BJ (cell line): ENCODE measurements at places on chromosomes 5 and 9. TPM values are rescaled to one million over a fixed set of nuclear protein-coding genes. Genes with fewer than 3 reads are reported as not detected.

DNA sequence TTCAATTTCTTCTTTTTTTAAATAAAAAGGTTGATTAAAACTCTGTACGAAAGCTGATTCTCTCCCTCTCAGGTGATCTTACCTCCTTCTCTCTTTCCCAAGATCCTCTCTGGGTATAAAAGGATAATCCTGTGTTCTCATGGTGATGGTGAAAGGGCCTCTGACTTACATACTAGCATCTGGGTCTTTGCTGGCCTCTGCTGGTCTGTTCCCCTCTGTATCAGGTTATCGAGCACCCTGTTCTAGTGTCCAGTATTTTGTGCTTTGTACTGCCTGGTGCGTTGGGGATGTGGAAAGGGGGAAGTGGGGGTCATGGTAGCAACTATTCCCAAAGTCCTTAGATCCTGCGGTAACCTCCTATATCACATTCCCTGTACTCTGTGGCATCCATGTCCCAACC, 328.9 kb downstream of the NR2F1-AS1 start:
- no peak for DNase-seq

DNA sequence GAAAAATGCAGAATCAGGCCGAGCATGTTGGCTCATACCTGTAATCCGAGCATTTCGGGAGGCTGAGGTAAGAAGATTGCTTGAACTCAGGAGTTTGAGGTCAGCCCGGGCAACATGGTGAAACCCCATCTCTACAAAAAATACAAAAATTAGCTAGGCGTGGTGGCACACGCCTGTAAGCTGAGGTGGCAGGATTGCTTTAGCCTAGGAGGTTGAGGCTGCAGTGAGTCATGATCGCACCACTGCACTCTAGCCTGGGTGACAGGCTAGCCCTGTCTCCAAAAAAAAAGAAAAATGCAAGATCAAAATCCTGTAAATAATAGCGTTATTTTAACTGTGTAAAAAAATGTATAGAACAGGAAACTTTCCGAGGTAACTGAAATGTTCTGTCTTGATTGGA, 39.4 kb downstream of the RNF44 start:
- DNase-seq, result no peak

DNA sequence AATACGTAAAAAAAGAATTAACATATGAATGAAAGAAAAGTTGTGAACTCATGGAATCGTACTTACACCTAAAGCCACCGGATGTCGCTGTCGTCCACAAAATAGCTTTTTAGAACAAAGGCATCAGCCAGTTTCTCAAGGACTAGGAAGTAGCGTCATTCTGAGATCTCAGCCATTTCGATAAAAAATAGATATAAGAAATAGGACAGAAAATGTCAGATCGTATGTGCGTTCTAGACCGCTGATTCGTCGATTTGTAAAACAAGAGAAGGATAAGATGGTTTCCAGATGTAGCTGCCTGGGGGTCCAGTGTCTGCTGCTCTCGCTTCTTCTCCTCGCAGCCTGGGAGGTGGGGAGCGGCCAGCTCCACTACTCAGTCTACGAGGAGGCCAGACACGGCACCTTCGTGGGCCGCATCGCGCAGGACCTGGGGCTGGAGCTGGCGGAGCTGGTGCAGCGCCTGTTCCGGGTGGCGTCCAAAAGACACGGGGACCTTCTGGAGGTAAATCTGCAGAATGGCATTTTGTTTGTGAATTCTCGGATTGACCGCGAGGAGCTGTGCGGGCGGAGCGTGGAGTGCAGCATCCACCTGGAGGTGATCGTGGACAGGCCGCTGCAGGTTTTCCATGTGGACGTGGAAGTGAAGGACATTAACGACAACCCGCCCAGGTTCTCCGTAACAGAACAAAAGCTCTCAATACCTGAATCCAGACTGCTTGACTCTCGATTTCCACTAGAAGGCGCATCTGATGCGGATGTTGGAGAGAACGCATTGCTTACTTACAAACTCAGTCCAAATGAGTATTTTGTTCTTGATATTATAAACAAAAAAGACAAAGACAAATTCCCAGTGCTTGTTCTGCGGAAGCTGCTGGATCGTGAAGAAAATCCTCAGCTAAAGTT, at the start of gene PCDHA10:
Gene PCDHA10, plus strand, starts transcription at position 126 of the 903 bp plus-strand sequence. Its CDS starts 152 bp downstream, at position 278.
- no peak for DNase-seq

DNA sequence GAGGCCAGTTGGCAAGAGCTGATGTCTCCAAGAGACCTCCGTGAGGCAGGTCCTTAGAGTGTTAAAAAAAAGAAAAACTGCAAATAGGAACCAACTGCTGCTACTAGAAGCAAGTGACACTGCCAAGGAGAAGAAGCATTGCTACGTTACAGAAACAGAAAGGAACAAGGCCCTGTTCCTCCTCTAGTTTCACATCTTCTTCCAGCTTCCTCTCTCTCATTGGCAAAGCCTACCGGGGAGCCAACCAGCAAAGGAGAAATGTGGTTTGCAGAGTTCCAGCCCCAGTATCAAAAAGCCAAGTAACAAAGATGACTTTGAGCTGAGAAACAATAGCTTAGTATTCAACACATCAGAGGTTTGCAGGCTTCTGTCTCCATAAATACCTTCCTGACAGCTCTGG, 145.9 kb downstream of the PRELID2 start:
- no peak for DNase-seq

DNA sequence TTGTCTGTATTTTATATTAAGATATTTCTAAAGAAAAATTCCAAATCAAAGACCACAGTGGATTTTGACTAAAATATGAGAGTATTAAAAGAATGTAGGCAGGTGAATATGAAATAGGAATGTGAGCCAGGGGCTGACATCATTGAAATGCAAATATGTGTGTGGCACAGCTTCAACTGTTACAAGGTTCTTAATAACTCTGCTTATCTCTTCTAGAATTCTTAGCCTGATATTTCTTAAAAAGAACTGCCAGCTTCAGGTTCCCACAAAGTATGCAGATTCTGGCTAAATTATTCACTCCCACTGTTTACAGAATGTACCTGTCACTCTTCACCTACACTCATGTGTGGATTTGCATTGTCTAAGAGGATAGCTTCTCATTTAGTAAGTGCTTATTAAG, 274.4 kb downstream of the DIRAS2 start:
- DNase-seq, result no peak

Gene SPATA31E1
- not detected in 2 replicates for polyA plus RNA-seq

GRCh38 chr5:91092859-91093783, 290.0 kb downstream of the ARRDC3 start:
- DNase-seq, result no peak

DNA sequence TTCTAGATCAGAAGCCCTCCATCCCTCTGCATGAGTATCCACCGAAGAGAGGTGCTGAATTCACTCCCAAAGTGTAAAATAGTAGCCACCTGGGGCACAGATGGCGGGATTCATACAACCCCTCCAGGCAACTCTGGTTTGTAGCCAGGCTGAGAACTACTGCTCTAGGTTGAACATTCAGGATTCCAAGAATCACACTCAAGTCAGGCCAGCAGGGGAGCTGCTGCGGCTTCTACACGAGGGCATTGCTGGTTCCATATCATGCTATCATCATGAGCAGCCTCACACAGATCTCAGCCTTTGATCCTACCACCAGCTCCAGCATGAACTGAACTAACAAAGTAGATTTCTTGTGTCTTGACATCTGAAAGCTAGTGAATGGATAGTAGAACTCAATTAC, 367.9 kb downstream of the DIRAS2 start:
- DNase-seq, result no peak

- no peak for DNase-seq
These were observed 1.3 kb downstream of the RASA1 start for GRCh38 chr5:87268970-87269377.

Gene NPR3
- polyA plus RNA-seq, result 8.1 and 9.6 TPM in 2 replicates

- no peak for DNase-seq
These were observed 59.4 kb upstream of the SIMC1 start for GRCh38 chr5:176178789-176179188.

DNA sequence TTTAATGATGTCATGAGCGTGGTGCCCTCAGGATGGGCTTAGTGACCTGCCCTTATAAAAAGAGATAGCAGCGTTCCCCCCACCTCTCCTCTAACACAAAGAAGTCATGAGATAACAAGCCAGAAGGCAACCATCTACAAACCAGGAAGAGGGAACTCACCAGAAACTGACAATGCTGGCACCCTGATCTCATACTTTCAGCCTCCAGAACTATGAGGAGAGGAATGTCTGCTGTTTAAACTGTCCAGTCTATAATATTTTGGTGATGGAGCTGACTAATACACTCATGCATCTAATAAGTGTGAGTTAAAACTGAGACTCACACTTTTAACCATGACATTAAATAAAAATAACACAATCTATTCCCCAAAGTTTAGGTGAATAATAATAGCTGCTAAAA, 156.1 kb upstream of the SPEF2 start:
- no peak for DNase-seq

GRCh38 chr5:110896901-110897300, 158.1 kb downstream of the SLC25A46 start:
- no peak for DNase-seq

DNA sequence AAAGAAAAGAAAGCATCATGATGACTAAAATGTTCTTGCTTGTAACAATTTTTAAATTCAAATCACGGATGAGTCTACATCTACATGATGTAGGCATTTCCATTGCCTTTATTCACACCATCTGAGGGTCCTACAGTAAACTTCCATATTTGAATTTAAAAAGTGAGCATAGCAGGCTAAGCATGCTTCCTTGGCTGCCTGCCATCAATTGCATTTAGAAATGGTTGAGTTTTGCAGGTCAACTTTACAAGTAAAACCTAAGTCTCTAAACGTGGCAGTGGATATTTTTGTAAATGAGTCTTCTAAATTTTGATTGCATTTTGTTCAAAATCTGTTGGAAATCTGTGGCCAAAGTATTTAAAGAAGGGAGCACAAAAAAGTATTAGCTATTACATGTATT, 136.5 kb upstream of the PTCH1 start:
- no peak for DNase-seq

Gene SMIM33
- polyA plus RNA-seq, result not detected in 2 replicates

DNA sequence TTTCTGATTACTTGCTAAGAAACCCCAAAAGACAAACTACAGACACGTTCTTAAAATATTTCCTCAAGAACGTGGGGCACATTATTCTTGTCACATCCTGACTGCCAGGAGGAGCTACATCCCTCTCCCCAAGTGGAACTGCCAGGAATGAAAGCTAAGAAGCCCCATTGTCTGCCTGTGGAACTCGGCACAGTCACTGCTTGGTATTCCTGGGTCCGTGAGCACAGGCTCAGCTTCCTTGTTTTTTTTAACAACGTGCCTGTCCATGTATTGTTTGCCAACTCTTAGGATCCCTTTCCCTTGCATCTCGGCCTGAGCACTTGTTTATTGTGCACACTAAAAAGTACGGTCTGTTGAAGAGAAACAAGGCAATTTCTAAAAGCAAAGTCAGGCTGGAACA, 47.0 kb upstream of the SELENOP start:
- no peak for DNase-seq

- DNase-seq, result no peak
These were observed 63.9 kb downstream of the C9orf152 start for GRCh38 chr9:110143950-110144545.

DNA sequence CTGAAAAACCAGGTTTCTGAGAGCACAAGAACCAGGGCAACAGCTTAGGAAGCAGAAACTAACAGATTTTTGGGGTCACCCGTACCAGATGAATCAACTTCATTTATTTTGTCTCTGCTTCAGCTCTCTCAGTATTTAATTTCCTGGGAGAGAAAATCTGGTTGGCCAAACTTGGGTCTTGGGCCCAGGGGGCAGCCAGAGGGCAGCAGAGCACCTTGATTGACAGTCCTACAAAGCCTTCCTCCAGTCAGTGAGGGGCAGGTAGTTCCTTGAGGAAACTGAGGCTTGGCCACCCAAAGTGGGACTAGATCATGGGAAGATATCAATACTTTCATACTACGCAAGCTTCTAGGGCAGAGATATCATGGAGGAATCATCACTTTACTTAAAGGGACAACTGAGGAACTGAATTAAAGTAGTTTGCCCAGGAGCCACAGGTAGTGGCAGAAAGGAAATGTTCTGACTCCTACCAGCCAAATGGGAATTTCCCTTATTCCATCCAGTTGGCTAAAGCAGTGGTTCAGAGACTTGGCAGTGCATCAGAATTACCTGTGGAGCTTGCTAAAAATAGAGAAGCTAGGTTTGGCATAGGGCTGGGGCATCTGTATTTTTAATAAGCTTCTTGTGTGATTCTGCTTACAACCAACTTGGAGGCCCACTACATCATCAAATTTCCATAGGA, 21.5 kb upstream of the ARHGAP26 start:
- no peak for DNase-seq

DNA sequence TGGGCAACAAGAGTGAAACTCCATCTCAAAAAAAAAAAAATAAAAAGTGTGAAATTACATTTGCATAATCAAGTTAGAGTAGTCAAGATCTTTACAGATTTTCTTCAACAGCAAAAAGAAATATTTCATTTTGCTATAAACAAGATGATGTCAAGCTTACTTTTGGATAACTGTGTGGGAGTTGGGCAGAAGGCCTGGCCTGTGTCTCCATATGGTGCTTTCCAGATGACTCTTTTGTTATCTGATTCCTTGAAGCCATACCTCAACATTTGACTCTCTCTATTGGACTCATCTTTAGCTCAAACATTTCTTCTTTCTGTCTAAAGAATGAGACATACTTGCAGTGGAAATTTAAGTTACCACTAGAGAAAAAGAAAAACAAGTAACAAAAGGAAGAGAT, 246.8 kb downstream of the MSX2 start:
- DNase-seq, result no peak

- DNase-seq, result no peak
These were observed 204.0 kb downstream of the KCNN2 start for GRCh38 chr5:114565871-114566270.

Gene CLPTM1L
- polyA plus RNA-seq, result 115 and 145 TPM in 2 replicates

GRCh38 chr5:178477802-178478201, 112.4 kb downstream of the COL23A1 start:
- DNase-seq, result no peak

- DNase-seq, result no peak
These were observed 54.5 kb downstream of the CFAP77 start for GRCh38 chr9:132464547-132464946.

DNA sequence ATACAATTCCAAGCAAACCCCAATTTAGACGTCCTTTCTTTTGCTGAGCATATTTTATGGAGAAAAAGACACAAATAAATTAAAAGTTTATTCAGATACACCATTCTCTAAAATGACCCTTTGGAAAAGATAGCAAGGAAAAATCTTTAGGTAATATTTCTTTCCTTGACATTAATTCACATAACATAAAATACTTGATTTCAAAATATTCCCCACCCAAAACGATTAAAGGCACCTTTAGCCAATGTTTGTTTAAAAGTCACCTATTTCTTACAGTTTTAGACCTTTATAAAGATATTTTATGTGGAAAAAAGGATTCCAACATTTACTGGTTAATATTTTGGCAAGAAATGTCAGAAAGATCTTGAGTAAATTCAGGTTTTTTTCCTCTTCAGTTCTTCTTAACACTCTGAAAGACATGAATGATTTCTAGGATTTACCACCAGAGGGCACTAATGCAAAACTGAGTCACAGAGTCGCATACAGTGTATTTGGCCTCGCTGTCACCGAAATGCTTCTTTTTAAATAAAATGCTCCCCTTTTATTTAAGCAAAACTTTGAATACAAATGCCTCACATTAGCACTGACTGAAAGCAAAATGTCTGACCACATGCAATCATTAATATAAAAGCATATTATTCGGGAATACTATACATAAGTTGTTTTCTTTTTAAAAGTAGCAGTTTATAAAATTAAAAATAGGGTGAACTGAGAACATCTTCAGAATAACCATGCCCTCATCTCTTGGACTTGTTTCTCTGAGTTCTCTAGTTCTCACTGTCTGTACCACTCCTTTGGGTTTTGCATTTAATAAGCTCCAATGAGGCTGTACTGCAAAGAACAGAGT, 122.5 kb downstream of the SLC1A3 start:
- DNase-seq, result no peak

Gene INSL6
- not detected in 2 replicates for polyA plus RNA-seq

GRCh38 chr5:124952079-124952478, 205.6 kb upstream of the ZNF608 start:
- no peak for DNase-seq
